Stimulated activated CD8-positive, alpha-beta memory T cell treated with anti-CD3 and anti-CD28 coated beads, Interleukin-2, amount 100 ng/mL, for 1 hour (primary cell): ENCODE measurements at places on chromosomes 6 and 20.

DNA sequence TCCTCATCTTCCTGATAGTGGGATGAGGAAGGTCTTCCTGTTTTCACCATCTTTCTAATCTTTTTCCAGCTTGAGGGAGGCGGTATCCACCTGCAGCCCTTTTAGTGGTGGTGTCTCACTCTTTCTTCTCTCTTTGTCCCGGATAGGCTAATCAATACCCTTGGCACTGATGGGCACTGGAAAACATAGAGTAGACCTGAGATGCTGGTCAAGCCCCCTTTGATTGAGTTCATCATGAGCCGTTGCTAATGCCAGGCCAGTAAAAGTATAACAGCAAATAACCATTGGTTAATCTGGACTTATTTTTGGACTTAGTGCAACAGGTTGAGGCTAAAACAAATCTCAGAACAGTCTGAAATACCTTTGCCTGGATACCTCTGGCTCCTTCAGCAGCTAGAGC is 21.8 kb upstream of the PRND start:
- DNase-seq = no peak

GRCh38 chr6:160218810-160219209 is 39.8 kb downstream of the SLC22A2 start:
- no peak for DNase-seq

- DNase-seq = no peak
Observed at GRCh38 chr6:157885211-157885788, 62.3 kb downstream of the SNX9 start.

DNA sequence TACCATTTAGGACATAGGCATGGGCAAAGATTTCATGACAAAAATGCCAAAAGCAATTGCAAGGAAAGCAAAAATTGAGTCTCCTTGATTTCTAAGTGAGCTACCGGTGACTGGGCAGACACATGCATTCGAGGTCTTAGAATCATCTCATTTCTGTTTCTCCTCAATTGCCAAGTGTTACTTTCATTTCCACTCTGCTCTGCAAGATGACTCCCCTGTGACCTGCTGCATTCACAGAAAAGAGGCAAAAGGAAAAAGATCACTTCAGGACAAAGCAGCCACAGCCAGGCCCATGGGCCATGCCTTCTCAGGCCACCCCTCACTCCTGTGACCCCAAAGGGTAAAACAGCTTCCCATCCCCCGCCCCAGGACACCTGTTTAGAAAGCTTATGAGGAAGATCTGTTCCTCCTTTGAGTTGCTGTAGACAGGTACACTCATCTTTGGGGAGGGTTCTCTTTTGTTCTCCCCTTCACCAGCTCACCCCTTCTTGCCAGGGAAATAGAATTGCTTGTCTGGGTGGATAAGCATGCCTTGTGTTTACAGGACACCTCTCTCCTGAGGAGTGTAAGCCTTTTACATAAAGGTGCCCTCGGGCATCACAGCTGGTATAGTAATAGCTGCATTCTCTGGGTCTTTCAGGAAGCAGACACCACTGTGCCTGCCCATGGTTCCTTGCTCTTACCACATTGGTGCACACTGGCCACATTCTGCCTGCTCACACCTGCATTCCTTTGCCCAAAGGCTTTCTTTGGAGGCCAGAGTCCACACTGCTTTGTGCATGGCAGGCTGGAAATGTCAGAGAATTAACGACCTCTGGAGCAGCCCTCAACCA is 105.0 kb downstream of the SLC24A3 start:
- DNase-seq = no peak

- DNase-seq = no peak
Observed at GRCh38 chr6:110614106-110614505, 137.7 kb upstream of the SLC22A16 start.

GRCh38 chr6:15344831-15345230 is 99.0 kb downstream of the JARID2 start:
- DNase-seq = no peak

GRCh38 chr6:25302677-25303128 is 23.5 kb downstream of the CARMIL1 start:
- no peak for DNase-seq

GRCh38 chr20:20849161-20849560 is 136.7 kb upstream of the RALGAPA2 start:
- no peak for DNase-seq

DNA sequence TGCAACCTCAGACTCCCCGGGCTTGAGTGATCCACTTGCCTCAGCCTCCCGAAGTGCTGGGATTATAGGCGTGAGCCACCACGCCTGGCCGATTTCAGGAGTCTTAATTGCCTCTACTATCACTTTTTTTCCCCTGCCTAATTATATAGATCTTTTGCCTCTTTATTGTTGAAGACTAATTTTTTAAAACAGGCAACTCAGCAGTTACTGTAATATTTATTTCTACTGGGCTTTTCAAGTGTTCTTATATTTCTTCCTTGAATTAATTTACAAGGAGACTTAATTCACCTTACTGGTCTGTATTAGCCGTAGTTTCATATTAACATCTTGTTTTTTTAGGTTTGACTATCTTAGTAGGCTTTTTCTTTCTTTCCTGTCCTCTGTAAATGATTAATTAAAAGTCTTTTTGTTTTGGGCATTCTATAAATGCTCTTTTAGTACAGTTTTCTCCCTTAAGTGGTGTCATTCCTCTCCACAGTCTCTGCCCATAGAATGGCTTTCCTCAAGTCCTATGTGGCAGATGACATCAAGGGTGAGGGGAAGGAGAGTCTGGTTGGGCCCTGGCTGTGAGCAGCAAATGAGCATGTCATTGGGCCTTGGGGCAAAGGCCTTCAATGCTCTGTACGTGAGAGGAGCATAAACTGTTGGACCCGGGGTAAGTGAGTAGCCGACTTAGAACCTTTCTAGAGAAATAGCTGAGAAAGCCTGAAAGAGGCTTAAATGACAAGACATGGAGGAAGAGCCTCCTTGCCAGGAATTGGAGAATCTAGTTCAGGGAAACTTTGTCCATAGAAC is 36.0 kb downstream of the ANKS1A start:
- DNase-seq = no peak

GRCh38 chr6:157203312-157203744 is 120.0 kb downstream of the TMEM242 start:
- no peak for DNase-seq

DNA sequence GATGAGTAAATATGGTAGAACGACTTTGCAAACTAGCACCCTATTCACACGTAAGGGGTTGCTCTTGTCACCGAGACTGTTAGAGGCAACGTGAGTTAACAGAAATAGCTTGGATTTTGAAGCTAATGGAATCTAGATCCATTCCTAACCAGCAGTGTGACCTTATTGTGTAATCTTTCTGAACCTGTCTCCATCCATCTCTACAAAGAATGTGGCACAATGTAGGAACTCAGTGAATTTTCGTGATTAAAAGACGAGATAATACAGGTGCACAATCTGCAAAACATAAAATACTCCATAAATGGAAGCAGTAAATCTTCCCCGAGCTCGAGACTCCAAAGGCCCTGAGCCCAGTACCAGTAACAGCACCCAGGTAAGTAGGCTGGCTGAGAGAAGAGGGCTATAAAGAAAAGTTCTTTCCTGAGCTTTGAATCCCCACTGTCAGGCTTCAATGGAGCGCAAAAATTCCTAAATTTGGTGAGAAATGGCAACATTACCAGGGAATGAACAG is 801 bp upstream of the KIFC1 start:
- no peak for DNase-seq

GRCh38 chr6:159110013-159110412 is 59.2 kb upstream of the FNDC1 start:
- DNase-seq = no peak

GRCh38 chr6:149476789-149477455 is 7.9 kb downstream of the ZC3H12D start:
- DNase-seq = no peak

DNA sequence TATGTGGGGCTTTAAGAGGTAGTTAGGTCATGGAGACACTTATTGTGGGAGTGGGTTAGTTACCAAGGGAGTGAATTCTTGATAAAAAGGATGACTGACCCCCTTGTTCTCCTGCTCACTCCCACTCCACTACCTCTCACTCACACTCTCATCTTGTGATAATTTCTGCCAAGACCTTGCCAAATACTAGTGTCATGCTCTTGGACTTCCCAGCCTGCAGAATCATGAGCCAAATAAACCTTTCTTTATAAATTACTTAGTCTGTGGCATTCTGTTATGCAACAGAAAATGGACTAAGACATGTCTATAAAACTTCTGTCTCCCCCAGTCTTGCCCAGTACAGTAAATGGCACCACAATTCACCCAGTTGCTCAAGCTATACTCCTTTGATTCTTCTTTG is 93.3 kb downstream of the COL21A1 start:
- no peak for DNase-seq

DNA sequence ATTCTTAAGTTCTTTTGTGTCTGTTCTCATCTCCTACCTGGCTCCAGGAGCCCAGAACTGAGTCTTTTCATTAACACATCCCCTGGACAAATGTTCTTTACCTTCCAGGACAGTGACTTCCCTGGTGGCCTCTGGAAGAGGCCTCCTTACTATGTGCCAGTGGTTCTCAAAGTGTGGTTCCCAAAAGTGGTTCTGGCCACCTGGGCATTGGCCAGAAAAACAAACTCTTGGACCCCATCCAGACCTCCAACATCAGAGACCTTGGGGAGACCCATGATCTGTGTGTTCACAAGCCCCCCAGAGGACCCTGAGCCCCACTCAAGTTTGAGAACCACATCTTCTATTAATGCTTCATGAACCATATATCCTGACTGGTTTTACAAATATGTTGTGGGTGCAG is 7.2 kb upstream of the VSX1 start:
- DNase-seq = no peak
